Activated naive CD4-positive, alpha-beta T cell treated with anti-CD3 and anti-CD28 coated beads, Interleukin-2, amount 50 U/mL, for 72 hours (primary cell): ENCODE measurements at places on chromosomes 6 and 20. TPM values are rescaled to one million over a fixed set of nuclear protein-coding genes. Genes with fewer than 3 reads are reported as not detected.
A peak's percentile ranks its signal among the peaks of the same experiment; 100 is the strongest.

GRCh38 chr6:74780831-74781230 is 425.0 kb downstream of the COL12A1 start:
- DNase-seq: no peak

The SIRPD gene
- total RNA-seq: not detected

DNA sequence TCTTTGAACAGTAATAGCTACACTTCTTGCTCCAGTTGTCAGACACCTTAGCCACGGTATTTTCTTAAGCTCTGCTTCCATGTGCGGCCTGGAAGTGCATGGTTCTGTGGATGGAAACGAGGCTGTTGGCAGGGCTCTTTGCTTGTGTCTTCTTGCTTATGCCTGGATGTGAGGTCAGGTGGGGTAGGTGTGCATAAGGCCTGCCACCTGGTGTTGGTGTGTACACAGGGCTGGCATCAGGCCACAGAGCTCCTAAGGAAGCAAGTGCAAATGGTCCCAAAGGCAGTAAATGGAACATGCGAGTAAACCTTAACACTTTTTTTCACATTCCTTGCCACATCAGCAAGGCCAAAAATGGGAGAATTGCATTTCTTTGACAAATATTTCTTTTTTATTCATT is 158.1 kb upstream of the GMDS start:
- DNase-seq: no peak

DNA sequence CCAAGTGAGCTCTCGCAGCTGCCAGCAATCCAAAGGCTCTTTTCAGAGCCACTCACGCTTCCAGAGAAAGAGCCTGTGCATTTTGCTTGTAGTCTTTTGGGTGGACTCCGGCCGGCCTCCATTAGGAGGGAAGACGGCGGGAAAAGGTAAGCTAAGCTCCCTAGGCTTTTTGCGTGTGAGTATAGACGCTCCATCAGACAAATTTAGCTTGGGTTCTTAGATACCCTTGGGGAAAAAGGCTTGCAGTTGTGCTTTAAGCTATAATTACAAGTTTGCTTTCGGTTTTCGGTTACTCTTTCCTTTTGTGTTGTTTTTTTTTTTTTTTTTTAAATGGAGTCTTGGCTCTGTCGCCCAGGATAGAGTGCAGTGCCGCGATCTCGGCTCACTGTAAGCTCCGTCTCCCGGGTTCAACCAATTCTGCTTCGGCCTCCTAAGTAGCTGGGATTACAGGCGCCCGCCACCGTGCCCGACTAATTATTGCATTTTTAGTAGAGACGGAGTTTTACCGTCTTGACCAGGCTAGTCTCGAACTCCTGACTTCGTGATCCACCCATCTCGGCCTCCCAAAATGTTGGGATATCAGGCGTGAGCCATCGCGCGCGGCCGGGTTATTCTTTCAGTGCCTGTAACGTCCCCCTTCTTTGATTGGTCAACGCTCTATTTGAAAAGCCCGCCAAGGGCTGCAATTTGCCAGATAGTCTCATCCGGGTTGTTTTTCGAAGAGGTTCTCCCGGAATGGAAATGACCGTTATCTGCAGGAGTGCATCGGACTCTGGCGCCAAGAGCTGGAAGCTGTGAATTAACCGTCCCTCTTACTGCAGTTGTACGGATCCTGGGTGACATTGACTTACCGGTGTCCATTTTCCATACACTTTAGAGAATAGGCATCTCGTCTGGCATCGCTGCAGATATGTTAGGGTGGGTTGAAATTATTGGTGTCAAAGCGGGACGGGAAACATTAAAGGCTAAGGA is 18.1 kb downstream of the OR2B2 start:
- peak; percentile 80 for DNase-seq

GRCh38 chr20:37714978-37715672 is 21.3 kb downstream of the CTNNBL1 start:
- DNase-seq: no peak

The CTCFL gene
- not detected for total RNA-seq

DNA sequence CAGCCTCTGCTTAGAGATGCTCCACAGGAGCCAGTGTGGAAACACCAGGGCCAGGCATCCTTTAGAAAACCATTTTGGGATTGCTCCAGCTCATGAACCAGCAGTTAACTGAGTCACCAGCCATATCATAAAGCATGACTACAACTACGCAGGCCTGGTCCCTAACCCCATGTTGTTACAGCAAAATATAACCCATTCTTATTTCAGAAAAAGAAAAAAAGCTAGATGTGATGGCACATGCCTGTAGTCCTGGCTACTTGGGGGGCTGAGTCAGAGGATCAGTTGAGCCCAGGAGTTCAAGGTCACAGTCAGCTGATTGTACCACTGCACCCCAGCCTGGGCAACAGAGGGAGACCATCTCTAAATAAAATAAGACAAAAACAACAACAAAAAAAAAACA is 36.8 kb downstream of the C6orf15 start:
- no peak for DNase-seq

DNA sequence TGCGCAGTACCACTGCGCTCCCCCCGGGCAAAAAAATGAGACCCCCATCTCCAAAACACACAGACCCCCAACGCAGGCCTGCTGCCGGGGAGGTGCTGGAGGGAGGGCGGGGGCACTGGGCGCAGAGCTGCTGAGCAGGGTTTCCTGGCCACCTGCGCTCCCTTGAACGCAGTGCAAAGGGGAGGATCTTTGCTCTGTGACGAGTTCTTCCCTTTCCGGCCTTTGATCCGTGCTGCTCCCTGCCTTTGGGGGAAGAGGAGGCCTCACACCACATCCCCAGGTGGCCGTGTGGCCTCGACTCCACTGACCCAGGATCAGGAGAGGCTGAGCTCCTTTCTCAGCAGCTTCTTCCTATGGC is 8.9 kb upstream of the COL20A1 start:
- DNase-seq: no peak
